ENCODE measurements at places on chromosomes 2 and 18.

- DNase-seq, result no peak
Measured at GRCh38 chr18:25724121-25724520, 366.3 kb downstream of the SS18 start.

DNA sequence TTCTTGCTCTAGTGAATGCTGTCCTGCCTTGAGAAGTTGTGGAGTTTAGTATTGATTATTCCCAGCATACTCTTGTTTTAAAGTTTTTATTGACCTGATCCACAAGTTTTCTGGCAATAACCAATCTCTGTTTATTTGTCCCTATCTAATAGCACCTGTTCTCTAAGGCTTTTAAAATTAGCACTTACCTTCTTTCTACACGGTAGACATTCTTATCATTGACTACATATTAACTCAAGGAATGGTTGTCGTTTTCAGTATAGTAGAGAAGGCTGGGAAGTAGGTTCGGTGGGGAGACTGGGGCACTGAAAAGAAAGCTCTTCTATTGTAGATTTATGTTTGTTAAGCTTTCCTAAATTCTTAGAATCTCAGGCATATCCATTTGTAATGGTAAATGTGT, 726.0 kb downstream of the DPP10 start:
- no peak for DNase-seq

- no peak for DNase-seq
Measured at GRCh38 chr2:15730545-15731212, 139.0 kb downstream of the DDX1 start.

GRCh38 chr18:26689226-26689879, 141.0 kb upstream of the KCTD1 start:
- no peak for DNase-seq

DNA sequence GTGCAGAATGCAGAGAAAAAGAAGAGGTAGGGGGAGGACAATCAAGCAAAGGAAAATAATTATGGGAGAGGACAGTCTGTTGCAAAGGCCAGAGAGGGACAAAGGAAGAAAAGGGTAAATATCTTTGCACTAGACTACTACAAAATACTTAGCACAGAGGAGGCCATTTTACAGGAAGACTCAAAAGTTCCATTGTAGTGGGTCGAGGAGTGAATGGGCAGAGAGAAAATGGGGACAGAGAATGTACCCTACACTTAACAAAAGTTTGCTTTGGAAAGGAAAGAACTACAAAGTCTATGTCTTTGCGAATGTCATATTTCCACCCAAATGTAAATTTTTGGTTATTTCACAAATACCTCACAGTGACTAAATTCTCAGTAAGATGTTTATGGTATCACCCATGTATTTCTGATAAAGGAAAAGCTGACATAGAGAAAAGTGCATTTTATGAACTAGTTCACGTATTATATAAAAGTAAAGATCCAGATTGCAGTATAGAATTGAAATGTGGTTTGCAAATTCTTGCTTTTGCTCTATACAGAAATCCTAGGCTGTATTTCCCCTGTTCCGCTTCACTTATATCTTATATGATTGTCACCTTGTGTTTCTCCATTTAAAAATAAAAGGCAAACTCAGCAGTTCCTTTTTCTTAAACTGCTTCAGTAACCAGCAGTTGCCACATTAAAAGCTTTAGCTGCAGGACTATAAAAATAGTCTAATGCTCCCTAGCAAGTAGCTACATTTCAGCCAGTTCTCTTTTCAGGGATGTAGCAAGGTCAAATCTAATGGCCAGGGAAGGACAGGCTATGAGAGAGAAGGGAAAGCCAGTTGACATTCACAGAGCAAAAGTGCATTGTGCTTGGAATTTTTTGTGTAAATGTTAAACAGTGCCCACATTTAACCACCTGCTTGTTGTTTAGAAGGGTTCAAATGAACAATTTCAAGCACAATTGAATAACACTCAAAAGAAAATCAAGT, 79.7 kb upstream of the CYTIP start:
- DNase-seq, result no peak

Measured in KG1 (cell line).